ENCODE measurements at places on chromosomes 3 and 15.

- DNase-seq = no peak
These were observed 156.2 kb upstream of the COL8A1 start for GRCh38 chr3:99482191-99482590.

GRCh38 chr15:76636059-76636458, 269.1 kb downstream of the SCAPER start:
- no peak for DNase-seq

GRCh38 chr3:128453501-128454309, 13.0 kb downstream of the DNAJB8 start:
- DNase-seq = no peak

GRCh38 chr15:77959432-77959879, 118.1 kb downstream of the TBC1D2B start:
- peak; percentile 33 for DNase-seq

- DNase-seq = no peak
These were observed 3.4 kb upstream of the DISP2 start for GRCh38 chr15:40354408-40355171.

- DNase-seq = no peak
These were observed 933 bp downstream of the DZIP1L start for GRCh38 chr3:138114431-138114918.

DNA sequence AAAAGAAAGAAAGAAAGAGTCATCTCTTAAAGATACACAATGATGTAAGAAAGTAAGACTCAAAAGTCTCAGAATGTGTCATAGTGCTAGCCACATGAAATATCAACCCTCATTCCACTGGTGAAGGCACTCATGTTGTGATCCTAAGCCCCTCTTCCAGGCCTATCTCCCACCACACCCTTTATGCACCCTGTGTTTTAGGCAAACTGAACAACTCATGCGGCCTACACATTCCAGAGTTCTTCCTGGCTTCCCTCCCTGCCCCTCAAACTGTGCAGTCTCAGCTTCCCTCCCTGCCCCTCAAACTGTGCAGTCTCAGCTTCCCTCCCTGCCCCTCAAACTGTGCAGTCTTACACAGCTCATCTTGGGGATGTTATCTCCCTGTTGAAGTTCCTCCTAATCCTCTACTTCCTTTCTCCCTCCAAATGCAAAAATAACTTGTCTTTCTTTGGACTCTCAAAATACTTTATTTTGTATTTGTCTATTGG, 69.0 kb upstream of the FNDC3B start:
- DNase-seq = no peak

DNA sequence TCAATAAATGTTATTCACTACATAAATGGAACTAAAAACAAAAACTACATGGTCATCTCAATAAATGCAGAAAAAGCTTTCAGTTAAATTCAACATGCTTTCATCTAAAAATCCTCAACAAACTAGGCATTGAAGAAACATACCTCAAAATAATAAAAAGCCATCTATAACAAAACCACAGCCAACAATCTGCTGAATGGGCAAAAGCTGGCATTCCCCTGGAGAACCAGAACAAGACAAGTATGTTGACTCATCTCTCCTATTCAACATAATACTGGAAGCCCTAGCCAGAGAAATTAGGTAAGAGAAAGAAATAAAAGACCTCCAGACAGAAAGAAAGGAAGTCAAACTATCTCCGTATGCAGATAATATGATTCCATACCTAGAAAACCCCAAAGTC, 759.9 kb downstream of the EPHA3 start:
- no peak for DNase-seq

DNA sequence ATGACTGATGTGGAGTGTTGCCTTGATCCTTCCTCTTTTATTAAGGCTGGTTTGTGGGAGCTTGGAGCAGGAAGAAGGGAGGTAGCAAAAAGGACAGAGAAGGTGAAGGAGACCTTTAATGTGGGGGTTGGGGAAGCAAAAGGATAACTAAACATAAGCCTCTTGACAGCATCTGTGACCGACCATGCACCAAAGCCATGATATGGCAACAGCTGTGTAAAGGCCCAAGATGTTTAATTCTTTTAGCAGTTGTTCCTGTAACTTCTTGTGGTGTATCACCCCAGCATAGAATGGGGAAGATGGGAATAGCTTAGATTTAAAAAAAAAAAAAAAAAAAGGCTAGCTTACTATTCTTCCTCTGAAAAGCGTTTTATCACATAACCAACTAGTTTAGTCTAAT, 194.7 kb downstream of the KLHL25 start:
- no peak for DNase-seq

- DNase-seq = no peak
These were observed 300.4 kb upstream of the STT3B start for GRCh38 chr3:31232055-31233025.

DNA sequence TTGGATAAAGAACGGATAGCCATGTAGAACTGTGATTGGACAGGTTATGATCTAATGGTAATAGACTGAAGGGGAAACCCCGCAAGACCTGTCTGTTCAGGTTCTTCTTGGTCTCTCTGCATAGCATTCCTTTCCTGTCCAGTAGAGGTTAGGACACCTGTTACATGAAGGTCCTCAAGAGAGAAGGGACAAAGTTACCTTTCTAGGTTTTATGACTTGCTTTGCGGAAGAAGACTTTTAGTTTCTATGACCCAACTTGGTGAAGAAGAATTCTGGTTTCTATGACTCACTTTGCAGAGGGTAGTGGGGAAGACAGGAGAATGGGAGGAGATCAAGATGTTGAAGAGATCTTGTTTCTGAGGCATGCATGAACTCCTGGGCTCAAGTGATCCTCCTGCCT, 97.9 kb upstream of the C3orf80 start:
- no peak for DNase-seq

GRCh38 chr3:110324171-110324705, 747.4 kb upstream of the NECTIN3 start:
- DNase-seq = no peak

- no peak for DNase-seq
These were observed 91.8 kb upstream of the STT3B start for GRCh38 chr3:31440878-31441277.

DNA sequence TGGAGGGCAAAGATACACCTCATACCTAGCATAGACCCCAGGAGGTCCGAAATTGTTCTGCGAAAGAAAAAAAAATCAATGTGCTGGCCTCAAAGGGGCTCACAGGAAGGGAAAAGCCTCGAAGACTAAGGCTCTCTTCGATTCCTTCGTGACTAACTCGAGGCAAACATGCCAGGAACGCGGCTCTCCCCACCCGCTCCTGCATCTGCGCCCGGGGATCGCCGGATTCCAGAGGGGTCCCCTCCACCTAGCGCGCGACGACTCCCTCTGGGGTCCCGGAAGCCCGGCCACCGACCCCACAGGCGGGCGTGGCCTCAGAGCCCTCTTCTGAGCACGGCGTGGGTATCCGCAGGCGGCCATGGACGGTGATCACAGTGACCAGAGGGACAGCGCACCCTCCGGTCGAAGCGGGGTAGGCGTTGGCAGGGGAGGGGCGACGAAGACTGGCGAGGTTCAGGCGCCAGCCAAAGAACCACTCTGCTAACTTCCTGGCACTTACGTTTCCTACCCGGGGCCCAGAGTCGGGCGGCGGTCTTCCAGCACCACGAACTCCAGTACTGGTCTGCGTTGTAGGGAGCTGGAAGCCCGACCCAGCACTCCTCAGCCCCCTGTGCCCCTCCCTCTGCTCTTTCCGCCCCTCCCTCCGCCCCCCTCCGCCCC, 515 bp upstream of the EIF3J start:
- DNase-seq = no peak
